ENCODE measurements at places on chromosomes 3 and 15.

- DNase-seq = no peak
Measured at GRCh38 chr15:74616366-74616939, 817 bp downstream of the CLK3 start.

DNA sequence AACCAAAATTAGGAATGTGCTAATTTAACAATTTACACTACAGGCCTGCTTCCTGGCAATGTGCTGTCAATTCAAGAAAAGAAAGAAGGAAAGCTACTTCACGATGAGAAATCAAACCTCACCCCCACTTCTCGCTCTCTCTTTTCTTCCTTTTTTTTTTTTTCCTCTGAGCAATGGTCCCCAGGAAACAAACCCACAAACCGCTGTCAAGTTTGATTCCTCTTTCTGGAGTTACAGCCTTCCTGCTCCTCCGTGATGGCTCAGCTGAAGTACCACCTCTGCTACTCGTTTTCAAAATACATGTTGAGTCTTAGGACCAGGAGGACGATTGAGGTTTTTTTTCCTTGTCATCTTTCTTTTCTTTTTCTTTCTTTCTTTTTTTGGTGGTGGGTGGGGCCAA is 3.4 kb upstream of the TRIM71 start:
- no peak for DNase-seq

GRCh38 chr3:42591811-42592210 is 1.2 kb downstream of the SS18L2 start:
- DNase-seq = no peak

DNA sequence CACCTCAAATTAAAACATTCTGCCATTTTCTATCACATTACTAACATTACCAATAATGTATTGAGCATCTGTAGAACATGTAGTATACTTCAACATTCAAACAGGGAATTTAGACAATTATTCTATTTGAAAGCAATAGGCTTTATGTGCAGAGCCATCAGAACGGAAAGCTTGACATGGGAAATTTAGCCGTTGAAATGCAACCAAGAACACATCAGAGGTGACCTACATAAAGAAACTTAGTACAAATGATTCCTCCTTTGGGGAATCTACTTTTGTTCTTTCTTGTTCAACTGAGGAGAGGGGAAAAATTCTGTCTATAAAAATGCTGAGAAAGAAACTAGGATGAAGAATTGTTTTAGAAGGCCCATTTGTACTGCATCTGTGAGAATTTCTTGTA is 38.6 kb upstream of the RBMS3 start:
- DNase-seq = no peak

GRCh38 chr3:133018921-133019320 is 19.3 kb upstream of the TMEM108 start:
- DNase-seq = no peak

- no peak for DNase-seq
Measured at GRCh38 chr3:103672346-103672745, 1237.5 kb downstream of the ZPLD1 start.

Measured in cortex of kidney (tissue), 1 donor.